ENCODE measurements at places on chromosomes 3 and 15.

- DNase-seq, result no peak
Observed at GRCh38 chr3:21729888-21730459, 21.0 kb downstream of the ZNF385D start.

DNA sequence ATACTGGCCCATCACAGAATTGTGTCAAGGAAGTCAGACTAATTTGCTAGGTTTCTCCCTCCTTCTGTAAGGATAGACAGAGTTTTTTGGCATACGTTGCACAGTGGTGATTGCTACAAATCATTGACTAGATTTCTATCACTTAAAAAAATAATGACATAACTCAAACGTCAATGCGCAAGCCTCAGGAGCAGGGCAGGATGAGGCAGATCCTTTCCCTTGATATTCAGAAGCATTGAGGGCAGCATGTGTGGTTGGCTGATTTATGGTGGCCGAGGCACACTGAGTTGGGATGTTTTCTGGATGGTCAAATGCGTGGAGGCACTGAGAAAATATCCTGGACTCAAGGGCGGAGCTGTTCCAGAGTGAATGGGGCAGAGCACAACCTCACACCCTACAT lies 14.4 kb downstream of the THSD4 start:
- no peak for DNase-seq

GRCh38 chr3:72830452-72831223 lies 17.6 kb downstream of the SHQ1 start:
- DNase-seq, result no peak

DNA sequence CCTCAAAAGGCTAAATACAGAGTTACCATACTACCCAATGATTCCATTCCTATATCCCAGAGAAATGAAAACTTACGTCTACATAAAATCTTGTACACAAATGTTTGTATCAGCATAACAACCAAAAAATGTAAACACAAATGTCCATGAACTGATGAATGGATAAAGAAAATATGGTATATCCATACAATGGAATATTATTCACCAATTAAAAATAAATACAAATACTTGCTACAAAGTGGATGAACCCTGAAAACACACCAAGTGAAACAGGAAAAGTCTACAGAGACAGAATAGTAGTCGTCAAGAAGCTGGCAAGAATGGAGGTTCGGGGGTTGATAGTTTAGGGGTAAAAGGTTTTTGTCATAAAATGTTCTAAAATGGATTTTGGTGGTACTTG lies 54.0 kb upstream of the ANKRD28 start:
- DNase-seq, result no peak

DNA sequence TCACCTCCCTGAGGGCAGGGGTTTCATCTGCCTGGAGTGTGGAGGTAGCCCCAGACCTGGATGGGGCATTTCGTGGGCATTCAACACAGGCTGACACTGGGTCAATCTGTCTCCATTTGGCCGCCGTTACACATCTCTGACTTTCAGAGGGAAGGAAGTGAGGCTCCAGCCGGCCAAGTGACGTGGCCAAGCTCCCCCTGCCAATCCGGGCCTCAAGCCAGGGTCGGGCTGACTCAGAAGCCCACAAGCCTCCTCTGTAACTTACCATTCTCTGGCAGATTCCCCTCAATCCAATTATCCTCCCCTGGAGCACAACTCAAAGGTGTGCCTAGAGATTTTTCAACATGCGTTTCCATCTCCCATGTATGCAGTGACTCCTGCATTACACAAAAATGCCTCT lies 227.6 kb downstream of the KLF13 start:
- DNase-seq, result no peak

GRCh38 chr15:31341496-31342195 lies 15.0 kb downstream of the KLF13 start:
- DNase-seq, result no peak

DNA sequence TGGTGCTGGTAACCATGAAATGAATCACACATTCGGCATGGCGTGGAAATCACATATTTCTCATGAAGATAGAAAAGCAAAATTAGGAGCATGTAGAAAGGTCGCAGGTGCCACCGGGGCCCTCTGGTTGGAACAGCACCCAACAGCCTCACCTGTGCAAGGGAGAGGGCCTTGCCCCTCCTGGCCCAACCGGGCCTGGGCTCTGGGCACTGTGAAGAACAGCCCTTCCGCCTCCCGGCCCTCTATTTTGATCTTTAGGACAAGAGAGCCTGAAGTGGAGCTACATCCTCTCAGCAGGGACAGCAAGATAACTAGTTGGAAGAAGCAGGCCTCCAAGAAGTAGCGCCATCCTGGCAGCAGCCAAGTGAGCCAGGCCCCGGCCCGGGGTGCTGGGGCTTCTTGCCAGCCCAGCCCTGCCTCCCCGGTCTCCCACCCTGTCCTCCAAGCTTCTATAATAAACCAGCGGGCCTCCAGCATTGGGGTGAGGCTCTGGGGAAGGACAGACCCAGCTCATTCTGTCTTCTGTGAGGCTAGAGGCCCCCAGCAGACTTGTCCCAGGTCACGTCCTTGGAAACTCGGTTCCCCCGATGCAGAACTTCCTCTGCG lies 46.1 kb upstream of the FGD5 start:
- DNase-seq, result no peak

- DNase-seq, result no peak
Observed at GRCh38 chr15:75720787-75721479, 8.3 kb upstream of the CSPG4 start.

DNA sequence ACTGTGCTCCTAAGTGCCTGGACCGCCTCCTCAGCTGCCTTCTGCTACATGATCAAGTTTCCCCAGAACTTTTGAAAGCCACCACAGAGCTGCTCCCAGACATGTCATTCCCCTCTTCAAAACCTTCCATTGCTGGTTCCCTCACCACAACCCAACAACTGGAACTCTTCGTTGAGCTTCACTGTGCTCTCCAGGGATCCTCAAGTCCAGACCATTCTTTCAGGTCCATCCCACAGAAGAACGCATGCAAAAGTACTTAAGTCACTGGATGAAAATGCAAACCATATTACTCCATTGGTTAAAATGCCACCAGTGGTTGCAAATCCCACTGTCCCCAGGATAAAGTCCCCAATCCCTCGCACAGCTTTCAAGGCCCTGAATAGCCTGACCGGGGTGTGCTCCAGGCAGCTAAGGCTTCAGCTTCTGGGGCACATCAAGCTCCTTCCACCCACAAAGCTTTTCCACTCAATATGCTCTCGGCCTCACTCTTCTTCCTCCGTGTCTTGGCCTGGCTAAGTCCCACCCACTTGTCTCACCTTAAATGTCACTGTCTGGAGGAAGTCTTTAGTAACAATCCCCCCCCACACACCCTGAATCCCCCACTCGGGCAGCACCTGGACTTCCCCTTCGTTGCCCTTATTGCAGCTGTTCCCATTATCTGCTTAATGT lies 84.8 kb downstream of the XXYLT1 start:
- DNase-seq, result no peak

DNA sequence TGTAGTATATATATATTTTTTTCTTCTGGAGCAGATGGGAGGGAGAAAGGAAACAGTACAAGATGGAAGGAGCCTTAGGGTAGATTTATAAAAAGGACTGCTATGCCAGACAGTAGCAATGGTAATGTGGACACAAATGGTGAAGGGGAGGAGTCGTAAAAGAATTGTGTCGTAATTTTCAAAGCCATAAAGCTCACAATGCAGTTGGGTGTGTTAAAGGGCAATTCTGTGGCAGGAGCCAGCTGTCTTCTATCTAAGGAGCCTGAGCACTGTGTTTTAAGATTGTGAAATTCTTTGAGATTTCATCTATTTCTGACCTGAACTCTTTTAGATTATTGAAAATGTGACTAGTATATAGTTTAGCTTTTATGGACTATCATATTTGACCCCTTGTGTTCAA lies 58.9 kb downstream of the CNOT10 start:
- no peak for DNase-seq

DNA sequence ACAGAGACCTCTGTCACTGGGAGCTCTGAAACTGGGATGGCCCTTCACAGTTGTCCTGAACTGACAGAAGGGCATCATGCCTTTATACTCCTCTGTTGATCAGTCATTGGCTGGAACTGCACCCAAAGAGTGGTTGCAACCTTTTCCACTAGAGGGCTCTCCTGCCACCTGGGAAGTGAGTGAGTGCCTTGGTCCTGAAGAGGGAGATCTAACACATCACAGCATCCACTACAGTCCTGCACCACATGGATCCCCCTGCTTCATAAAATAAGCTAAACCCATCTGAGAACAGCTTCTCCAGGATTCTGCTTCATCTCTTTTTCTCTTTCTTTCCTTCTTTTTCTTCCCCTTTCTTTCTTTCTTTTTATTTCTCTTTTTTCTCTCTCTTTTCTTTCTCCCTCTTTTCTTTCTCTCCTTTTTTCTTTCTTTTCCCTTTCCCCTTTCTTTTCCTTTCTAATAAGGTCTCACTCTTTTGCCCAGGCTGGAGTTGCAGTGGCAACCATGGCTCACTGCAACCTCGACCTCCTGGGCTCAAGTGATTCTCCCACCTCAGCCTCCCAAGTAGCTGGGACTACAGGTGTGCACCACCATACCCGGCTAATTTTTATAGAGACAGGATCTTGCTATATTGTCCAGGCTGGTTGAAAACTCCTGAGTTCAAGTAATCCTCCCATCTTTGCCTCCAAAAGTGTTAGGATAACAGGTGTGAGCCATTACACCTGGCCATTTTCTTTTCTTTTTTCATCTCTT lies 42.8 kb upstream of the RAF1 start:
- peak; percentile 54 for DNase-seq

GRCh38 chr3:112338021-112338726 lies 5.2 kb downstream of the CD200 start:
- DNase-seq, result no peak

DNA sequence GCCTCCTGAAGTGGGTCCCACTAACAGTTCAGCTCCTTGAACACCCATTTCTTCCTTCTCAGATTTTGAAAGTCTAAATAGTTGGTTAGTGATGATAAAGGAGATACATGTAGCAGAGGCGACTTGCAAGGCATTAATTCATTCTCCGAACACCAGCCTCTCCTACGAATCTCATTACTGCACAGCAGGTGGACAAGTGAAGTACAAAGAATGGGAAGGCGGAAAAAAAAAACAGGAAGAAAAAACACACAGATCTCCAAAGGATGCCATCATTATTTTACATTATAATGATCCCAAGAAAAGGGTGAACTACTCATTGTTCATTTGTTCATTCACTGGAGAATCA lies 276.5 kb downstream of the MAGI1 start:
- DNase-seq, result no peak

DNA sequence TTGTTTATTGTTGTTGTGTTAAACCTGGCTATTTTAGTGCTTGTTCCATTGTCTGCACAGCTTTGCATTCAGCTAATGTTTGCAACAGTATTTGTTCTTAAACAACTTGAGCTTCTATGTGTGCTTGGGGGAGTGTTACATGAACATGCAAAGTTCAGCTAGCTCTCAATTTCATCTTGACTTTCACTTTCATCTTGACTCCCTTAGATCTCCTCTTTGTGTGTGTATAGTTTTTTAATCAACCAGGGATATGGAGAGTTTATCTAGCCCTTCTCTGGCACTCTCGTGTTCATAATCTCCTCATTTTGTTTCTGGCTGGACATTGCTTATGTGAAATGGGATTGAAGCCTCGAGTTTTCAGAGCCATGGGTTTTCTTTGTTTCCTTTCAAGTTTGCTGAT lies 212.4 kb upstream of the ZBTB20 start:
- no peak for DNase-seq

DNA sequence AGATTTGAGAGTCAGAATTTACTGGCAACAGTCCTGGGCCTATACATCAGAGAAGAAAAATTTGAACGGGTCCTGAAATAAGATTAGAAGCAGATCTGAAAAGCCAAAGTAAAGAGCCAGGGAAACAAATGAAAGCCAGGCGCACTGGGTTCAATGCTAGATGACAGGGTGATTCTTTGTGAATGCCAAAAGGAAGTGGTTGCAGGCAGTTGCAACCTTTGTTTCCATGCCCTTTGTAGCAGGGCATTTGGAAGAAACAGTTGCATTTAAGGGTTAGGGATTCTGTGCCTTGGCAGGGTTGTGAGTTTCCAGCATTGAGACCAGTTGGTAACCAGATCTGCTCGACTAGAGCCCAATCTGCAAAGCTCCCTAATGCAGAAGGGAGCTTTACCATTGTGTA lies 36.4 kb upstream of the MTHFS start:
- no peak for DNase-seq

- DNase-seq, result no peak
Observed at GRCh38 chr3:106376016-106376570, 507.3 kb upstream of the CBLB start.

- DNase-seq, result no peak
Observed at GRCh38 chr15:28080386-28080785, 18.7 kb downstream of the OCA2 start.

- no peak for DNase-seq
Observed at GRCh38 chr3:30333903-30334302, 272.5 kb upstream of the TGFBR2 start.

DNA sequence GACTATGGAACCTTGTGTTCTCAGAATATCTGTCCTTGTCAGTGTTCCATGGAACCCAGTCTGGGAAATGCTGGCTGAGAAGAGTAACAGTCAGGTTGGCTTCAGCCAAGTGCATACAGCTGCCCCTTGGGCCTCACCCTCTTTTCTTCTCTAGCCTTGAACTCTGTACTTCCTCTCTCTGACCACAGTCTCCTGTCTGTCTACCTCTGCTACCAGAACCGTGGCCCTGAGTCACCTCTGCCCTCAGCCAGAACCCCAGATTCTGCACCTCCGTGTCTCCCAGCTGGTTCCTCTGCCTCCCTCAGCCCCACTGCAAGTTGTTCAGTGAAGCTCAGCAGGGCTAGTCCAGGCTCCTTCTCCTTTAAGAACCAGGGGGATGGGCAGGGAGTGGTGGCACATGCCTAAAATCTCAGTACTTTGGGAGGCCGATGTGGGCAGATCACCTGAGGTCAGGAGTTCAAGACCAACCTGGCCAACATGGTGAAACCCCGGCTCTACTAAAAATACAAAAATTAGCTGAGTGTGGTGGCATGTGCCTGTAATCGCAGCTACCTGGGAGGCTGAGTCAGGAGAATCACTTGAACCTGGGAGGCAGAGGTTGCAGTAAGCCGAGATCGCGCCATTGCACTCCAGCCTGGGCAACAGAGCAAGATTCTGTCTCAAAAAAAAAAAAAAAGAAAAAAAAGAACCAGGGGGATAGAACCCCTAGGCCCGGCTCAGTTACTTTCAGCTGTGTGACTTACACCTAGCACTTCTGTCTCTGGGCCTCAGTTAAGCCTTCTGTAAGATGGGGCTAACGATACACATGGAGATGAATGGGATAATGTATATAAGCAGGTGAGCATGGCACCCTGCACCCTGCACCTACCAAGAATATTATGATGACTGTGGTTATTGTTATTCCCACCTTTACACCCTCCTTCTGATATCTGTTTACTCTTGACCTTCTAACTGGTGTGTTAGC lies 24.3 kb upstream of the TATDN2 start:
- no peak for DNase-seq

- DNase-seq, result no peak
Observed at GRCh38 chr15:52480990-52481389, 47.7 kb downstream of the MYO5A start.

- no peak for DNase-seq
Observed at GRCh38 chr15:96369351-96369750, 38.9 kb downstream of the NR2F2 start.

DNA sequence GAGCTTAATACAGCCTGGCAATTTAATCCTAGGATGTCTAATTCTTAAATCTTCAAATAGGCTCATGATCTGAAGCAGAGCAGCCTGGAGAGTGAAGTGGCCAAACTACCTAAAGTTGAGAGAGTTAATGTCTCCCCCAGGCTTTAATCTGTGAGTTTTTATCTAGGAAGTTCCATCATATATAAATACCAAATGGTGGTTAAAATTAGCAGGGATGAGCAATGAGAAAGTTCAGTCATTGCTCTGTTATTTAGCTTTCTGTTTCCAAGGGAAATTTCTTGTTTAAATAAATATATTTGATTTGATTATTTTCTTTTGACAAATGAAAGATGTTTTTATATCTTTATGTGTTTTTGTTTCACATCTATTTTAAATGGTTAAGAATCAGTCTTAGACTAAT lies 274.4 kb upstream of the UMPS start:
- DNase-seq, result no peak

All from COLO829 (cell line).